ENCODE measurements at places on chromosomes 7 and 10.

DNA sequence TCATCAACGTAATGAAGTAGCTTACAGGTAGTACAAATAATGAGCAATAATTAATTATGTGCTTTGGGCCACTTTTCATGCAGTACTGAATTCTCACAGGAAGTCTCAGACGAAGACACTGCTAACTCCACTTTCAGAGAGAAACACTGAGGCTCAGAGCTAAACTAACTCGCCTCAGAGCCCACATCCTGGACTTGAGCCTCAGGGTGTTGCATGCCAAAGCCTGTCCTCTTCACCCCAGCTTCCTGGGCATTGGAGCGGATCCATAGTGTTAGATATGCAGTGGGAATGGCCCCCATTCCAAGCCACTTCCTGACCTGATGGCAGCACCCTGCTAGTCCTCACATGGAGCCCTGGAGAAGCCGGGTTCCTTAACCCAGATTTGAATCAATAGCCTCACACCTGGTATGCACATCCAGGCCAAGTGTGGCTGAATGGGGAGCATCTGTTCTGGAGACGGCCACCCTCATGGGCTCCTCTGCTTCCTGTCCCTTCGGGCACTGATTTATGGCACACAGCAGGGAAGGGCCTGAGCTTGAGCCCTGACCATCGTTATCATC is 265.1 kb upstream of the ZNF32 start:
- no peak for DNase-seq

DNA sequence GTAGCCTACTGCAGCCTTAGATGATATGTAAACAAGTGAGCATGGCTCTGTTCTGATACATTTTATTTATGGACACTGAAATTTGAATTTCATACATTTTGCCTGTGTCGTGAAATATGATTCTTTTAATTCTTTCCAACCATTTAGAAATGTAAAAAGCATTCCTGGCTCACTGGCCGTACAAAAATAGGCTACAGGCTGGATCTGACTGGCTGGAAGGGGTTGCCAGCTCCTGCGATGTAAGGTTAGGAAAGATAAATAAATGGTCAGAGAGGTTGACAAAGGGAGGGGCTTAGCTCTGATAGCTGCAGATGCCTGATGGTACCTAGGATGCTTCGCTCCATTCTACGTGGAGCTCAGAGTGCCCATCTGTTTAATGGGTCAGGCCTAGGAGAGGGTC is 3.4 kb downstream of the ADCYAP1R1 start:
- no peak for DNase-seq

GRCh38 chr10:126227762-126228134 is 160.5 kb downstream of the ADAM12 start:
- DNase-seq = no peak

- no peak for DNase-seq
Observed at GRCh38 chr10:84511106-84511505, 182.7 kb downstream of the CCSER2 start.

DNA sequence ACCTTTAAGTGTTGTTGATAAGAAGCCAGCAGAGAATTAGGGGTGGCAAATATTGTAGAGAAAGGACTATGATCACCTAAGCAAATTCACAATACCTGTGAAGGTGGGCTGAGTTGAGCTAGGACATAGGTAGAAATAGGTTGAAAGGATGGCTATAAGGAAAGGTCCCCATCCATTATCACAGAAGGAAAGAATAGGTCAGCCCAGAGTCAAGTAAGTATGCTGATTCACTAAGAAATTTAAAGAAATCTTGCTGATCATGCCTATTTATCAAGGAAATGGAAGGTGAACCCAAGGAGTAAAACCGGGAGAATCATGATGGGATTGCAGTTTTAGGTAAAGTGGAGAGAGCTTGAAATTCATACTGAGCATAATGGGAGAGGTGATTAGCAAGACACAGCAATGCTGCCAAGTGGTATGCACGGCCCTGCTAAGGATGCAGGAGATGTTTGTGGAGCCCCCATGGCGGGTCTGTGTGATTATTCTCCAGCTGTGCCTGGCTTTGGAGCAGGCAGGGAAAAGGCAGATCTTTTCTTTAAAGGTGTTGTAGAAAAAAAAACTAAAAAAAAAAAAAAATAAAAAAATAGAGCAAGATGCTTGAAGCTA is 399.4 kb downstream of the PLXDC2 start:
- no peak for DNase-seq

- no peak for DNase-seq
Observed at GRCh38 chr10:69856601-69857166, 55.0 kb downstream of the COL13A1 start.

DNA sequence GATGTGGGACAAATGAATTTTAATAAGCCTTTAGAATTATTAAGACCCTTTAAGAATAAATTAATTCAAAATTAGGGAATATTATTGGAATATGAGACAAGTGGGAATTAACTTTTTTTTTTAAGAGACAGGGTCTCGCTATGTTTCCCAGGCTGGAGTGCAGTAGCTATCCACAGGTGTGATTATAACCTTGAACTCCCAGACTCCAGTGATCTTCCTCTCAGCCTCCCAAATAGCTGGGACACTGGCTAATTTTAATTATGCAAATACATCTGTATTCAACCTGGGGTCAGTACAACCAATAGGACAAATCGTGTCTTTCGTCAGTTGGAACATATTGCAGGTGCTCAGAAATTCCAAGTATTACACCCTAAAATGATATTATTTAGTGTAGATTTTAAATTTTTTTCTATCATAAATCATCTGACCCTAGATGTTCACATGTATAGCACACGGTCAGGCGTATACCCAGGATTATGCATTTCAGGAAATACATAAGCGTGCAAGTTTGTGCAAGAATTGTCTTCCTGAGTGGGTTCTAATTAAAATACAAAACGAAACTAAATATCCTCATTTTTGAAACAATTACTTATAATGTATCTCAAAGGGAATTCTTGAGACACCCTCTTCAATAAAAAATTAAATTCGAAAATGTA is 1.2 kb downstream of the NT5C3A start:
- no peak for DNase-seq

- DNase-seq = no peak
Observed at GRCh38 chr10:108422286-108422685, 1257.8 kb upstream of the SORCS1 start.

DNA sequence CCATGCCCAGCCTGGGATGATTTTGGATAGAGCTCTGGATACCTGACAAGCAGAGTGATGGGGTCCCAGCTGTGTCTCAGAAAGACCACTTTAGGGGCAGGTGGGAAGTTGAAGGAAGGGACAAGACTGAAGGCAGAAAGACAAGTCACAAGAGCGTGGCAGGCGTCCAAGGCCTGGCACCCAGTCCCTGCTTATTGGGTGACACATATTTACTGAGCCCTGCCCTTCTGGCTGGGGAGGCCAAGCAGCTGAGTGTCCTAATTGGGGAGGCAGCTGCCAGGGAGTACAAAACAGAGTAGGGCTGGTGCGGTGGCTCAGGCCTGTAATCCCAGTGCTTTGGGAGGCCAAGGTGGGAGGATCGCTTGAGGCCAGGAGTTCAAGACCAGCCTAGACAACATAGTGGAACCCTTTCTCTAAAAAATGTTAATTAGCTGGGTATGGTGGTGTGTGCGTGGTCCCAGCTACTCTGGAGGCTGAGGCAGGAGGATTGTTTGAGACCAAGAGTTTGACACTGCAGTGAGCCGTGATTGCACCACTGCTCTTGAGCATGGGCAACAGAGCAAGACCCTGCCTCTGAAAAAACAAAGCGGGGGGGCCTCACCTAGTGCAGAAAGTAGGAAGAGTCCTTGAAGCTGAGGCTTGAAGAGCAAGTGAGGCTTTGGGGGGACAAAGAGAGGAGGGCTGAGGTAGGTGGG is 53.0 kb upstream of the GTF2I start:
- DNase-seq = no peak

DNA sequence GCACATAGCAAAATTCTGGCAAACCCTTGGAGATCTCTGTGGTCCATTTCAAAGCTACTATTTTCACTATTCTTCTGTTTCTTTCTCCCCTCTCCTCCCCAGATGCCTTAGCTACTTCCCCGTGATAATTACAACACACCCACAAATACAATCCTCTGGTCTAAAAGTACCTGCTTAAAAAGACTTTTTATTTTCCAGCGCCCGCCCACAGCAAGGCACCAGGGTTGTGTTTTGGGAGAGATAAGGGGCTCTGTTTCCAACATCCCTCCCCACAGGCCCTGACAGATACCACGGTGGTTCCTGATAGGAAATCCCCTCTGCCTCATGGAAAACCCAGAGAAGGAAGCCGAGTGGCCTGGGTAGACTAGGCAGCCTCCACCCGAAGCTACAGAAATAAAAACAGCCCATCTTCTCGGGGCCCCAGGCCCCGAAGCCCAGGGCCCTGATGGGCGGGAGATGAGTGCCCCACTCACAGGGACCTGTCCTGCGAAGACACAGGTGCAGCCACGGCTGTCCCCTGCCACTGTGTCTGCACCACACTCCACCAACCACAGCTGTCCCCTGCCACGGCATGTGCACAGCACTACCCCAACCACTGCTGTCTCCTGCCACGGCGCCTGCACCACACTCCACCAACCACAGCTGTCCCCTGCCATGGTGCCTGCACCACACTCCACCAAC is 19.7 kb downstream of the CALML5 start:
- no peak for DNase-seq

GRCh38 chr10:81870472-81870871 is 4.5 kb upstream of the NRG3 start:
- DNase-seq = no peak

GRCh38 chr7:98949336-98950044 is 71.2 kb downstream of the TRRAP start:
- DNase-seq = no peak

DNA sequence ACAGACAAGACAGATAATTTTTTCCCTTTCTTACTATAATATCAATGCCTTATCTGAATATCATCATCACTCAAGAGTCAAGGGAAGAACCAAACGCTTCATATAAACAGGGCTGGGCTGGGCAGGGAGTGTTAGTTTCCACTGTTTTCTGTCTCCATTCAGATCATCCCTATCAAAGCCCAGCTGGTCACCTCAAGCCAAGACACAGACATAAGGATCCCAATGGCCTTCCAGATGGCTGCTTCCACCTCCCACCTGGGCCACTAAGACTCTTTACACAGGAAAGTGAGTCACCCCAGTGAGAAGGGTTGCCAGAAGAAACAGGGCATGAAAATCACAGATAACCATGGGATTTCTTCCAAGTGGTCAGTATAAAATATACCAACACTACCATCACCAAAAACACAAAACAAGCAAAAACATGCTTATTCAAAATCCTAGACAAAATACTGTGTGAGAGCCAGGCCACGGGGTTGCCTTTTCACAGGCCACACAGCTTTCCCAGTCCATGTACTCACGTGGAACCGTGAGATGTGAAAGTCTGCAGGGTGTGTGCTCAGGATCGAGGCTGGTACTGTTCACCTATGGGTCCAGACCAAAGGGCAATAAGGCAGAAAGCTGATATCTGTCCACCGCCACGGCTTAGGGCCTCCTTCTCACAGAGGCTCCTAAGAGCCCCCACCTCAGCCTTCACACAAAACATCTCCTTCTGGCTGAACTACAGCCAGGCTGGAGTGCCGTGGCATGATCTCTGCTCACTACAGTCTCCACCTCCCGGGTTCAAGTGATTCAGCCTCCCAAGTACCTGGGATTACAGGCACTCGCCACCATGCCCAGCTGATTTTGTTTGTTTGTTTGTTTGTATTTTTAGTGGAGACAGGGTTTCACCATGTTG is 5.7 kb downstream of the PRSS1 start:
- DNase-seq = no peak

- no peak for DNase-seq
Observed at GRCh38 chr10:43749145-43749576, 100.5 kb upstream of the ZNF32 start.

- DNase-seq = no peak
Observed at GRCh38 chr10:88088441-88089340, 225.3 kb downstream of the PTEN start.

- no peak for DNase-seq
Observed at GRCh38 chr10:26681076-26681475, 16.4 kb upstream of the PDSS1 start.

- no peak for DNase-seq
Observed at GRCh38 chr7:90832726-90833125, 236.6 kb downstream of the CDK14 start.

- DNase-seq = peak; percentile 6
Observed at GRCh38 chr10:132948351-132948750, 6.0 kb upstream of the CFAP46 start.

GRCh38 chr7:132683896-132684690 is 107.8 kb upstream of the PLXNA4 start:
- no peak for DNase-seq

DNA sequence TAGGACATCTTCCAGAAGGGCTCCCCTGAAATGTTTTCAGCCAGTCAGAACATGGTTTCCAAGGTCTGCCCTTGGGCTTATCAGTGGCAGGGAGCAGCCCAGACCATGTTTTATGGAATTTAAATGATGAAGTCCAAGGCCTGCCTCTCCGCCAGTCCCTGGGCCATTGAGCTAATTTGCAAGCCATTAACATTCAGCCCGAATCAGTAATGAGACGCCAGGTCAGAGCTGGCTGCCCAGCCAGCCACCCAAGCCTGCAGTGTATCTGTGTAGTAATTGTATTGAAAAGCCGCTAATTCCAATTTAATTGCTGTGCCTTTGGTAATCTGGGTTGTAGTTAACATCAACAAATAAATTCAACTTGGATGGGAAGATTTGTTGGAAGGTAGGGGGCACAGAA is 131.4 kb downstream of the PAXIP1 start:
- DNase-seq = no peak

GRCh38 chr7:123598657-123599056 is 3.0 kb upstream of the ASB15 start:
- no peak for DNase-seq

All from GM13976 (cell line).